BJ (cell line): ENCODE measurements at places on chromosomes 11 and 22.

DNA sequence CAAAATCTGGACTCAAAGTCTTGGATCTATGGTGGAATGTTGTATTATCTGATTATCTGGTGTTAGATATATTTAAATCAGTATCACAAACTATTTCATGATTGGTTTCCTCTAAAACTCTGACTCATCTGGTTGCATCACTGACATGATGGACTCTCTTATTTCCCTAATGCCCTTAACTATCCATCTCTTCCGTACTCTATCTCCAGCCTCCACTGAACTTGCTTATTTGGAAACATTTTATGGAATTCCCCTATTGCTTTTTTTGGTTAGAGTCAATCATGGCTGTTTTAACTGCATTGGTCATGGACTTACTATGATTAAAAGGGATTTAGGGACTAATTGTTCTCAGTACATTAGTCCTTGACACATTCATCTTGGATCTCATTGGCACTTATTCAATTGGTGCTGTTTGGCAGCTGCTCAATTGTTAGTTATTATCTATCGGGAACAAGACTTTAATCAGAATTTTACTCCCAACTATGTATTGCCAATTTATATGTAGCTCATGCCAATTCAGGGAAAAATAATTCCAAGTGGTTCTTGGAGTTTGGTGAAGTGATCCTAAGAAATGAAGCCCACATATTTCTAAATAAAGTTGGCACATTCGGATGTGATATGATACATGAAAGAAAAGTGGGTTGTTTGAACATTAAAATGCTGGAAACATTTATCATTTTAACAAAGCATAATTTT, 942.0 kb upstream of the CCDC90B start:
- no peak for DNase-seq

DNA sequence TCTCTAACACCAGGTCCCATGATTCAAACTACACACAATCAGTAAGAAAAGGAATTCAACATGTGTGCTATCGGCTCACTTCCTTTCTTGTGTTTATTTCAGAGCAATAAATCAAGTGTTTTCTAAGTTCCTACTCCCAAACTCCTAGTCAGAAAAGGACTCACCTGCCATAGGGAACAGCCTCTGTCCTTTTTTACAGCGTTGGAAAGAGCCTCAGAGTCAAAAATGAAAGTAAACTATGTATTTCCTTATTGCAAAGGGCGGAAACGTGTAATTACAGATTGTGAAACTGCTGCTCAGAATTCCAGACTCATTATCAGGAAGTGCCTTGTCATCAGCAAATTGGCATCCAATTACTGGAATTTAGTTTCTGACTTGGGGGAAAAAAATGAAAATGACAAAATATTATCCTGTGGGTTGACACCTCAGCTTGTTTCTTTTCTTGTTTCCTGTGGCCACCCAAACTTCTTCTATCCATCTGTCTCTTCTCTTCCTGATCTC, at the start of gene CASP4:
TSS of gene CASP4 (minus strand) at position 220 of the 501 bp plus-strand sequence. CDS start at position 171, 49 bp downstream.
- DNase-seq: peak; percentile 47

- DNase-seq: no peak
These were observed 77.7 kb downstream of the FAM76B start for GRCh38 chr11:95711945-95712221.

DNA sequence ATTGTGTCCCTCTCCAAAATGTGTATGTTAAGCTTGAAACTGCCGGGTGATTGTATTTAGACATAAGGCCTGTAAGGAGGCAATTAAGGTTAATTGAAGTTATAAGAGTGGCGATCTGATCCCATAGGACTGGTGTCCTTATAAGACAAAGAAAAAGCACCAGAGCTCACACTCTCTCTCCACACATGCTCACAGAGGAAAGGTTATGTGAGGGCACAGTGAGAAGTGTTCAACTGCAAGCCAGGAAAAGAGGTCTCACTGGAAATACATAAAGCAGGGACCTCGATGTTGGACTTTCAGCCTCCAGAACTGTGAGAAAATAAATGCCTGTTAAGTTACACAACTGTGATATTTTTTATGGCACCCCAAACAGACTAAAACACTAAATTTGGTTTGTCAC, 1233.8 kb upstream of the CNTN5 start:
- DNase-seq: no peak

DNA sequence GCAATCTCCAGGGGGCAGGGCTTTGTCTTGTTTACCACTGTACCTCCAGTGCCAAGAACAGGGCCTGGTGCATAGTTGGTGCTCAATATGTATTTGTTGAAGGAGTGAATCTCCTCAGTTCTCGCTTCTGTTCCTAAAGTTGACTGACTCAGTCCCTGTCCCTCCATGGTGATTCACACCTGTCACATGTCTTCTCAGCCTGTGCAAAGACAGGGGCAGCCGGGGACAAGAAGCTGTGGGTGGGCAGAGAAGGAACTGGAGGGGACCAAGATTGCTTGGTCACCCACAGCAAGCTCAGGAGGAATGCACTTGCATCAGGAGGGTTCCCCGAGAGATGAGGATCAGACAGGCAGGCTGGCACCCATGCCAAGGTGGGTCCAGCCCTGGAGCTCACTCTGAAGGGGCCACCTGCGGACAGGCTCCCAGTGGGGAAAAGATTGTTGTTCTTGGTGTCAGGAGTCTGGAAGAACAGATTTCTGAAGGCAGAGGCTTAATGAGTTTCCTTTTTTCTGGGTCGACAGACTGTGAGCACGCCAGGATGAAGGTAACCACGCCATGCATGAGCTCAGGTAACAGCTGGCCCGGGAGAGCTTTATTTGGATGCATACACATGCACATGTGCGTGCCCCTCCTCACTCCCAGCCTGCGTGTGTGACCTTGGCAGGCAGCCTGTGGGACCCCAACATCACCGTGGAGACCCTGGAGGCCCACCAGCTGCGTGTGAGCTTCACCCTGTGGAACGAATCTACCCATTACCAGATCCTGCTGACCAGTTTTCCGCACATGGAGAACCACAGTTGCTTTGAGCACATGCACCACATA, 16.9 kb downstream of the IL17RA start:
- DNase-seq: no peak

- no peak for DNase-seq
These were observed 13.1 kb downstream of the TOLLIP start for GRCh38 chr11:1296287-1296686.

DNA sequence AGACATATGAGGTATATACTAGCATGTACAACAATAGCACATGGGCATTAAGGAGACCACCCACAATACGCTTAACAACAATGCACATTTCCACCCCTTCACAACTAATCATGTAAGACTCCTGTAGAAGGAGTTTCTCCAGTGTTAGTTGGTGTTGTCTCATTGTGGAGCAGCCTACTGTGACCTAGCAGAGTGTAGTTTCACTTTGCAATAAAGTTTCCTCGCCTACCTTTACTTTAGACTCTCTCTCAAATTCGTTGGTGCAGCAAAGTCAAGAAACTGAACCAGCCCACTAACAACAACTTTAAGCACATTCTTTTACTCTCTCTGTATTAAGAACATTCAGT, 863.6 kb downstream of the FAM181B start:
- no peak for DNase-seq

DNA sequence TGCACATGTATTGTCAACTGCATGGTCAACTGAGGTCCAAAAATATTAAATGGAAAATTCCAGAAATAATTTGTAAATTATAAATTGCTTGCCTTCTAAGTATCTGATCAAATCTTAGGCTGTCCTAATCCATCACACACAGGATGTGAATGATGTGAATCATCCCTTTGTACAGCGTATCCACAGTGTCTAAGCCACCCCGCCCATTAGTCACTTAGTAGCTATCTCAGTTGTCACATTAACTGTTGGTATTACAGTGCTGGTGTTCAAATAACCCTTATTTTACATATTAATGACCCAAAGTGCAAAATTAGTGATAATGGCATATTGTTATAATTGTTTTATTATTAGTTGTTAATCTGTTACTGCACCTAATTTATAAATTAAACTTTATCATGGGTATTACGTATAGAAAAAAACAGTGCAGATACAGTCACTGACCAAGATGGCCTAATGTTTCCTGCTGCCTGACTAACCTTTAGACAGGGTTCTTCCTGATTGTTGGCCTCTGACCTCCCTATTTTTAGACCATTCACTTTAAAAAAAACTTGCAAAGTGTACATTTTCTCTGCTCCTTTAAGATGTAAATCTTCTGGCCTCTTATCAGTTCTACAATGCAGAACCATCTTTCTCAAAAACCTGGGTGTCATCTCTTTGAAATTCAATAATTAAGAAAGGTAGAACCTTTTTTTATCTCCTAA, 2.9 kb upstream of the SVIP start:
- no peak for DNase-seq

DNA sequence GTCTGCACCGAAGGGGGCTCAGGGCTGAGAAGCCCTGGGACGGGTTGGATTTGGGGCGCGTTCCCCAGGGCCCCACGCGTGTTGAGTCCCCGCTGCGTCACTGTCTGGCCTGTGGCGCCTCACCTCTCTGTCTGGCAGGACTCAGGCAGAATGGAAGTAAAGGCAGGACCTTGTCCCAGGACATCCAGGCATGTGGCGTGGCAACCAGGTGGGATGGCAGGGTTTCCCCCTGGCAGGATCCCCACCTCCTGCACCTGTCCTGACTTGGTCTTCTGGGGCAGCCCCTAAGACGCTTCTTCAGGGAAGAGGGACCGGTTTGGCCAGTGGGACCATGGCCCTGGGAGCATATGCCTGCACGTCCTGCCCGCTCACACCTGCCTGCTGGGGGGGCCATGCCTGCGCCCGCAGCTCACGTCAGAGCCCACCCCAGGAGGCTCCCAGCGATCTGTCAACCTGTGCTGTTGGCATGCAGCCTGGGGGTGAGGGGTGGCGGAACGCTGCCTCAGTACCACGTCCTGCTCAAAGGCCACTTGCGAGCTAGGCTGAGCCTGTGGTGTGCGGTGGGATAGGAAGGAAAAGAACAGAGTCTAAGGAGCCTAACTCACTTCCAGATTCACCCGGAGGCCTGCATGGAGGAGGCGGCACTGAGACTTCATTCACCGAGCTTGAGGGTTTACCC, 72.7 kb downstream of the KCNQ1 start:
- no peak for DNase-seq

DNA sequence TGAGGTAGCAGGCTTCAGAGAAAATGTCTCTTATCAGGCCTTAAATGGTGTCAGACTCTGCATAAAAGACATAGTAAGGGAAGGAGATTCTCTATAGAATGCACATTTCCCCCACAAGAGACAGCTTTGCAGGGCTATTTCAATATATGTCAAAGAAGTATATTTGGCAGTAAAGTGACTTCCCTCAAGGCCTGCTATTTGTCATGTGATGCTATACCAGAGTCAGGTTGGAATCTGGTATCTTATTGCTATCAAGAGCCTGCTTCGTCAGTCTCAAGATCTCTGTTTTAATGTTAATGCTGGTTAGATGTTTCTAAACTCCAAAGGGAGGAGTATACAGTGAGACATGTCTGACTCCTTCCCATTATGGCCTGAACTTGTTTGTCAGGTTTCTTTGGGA, 40.4 kb upstream of the MTMR2 start:
- no peak for DNase-seq

DNA sequence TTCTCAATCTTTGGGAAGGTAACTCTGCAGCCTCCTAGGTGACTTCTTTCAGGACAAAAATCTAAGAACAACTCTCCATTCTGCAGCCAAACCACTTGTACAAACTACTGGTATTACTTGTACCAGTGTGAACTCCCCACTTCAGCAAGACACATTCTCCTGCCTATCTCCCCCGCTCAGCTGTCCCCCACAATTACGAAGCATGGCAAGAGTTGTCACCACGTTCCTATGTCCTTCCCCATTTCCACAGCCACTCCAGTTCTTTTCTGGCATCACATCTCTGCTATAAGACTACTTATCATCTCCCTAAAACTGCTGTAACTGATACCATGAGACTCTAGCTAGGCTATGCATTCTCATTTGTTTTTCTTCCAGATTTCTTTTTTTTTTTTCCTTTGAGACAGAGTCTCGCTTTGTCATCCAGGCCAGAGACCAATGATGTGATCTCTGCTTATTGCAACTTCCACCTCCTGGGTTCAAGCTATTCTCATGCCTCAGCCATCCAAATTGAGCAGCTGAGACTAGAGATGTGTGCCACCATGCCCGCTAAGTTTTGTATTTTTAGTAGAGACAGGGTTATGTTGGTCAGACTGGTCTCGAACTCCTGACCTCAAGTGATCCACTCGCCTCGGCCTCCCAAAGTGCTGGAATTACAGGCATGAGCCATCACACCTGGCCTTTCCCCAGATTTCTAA, 71.9 kb upstream of the CDON start:
- no peak for DNase-seq
